Prostate gland (tissue), 2 donors: ENCODE measurements at places on chromosomes 1 and 21. TPM values are rescaled to one million over a fixed set of nuclear protein-coding genes. Genes with fewer than 3 reads are reported as not detected.

Gene EDN2
- 2.6 TPM for total RNA-seq

Gene DIO1
- total RNA-seq: not detected

Gene CADM3
- total RNA-seq: 4.7 TPM

Gene PCP4
- total RNA-seq: 71.9 TPM

Gene PDXK
- 161 TPM for total RNA-seq

Gene FCAMR
- 2.3 TPM for total RNA-seq

Gene NIPAL3
- 125 TPM for total RNA-seq

Gene GBP6
- not detected for total RNA-seq

Gene KCNJ9
- total RNA-seq: 0.51 TPM

Gene CD101
- 1.1 TPM for total RNA-seq

Gene GPR52
- 6.0 TPM for total RNA-seq

Gene ACP6
- 22.0 TPM for total RNA-seq

Gene AGBL4
- 0.82 TPM for total RNA-seq

Gene POFUT2
- 20.2 TPM for total RNA-seq

Gene ZSWIM5
- 18.6 TPM for total RNA-seq

Gene RSPO1
- 1.6 TPM for total RNA-seq

Gene CELA3B
- not detected for total RNA-seq

Gene HMGCS2
- total RNA-seq: 21.5 TPM

Gene TTC4
- total RNA-seq: 17.4 TPM

Gene BCAN
- total RNA-seq: not detected

Gene SEMA4A
- total RNA-seq: 44.9 TPM

Gene SPRR1B
- total RNA-seq: not detected

Gene ZNF683
- total RNA-seq: 4.8 TPM

Gene LCE2A
- total RNA-seq: not detected

Gene CYP2J2
- 1.2 TPM for total RNA-seq

Gene SPATA45
- not detected for total RNA-seq
